ENCODE measurements at places on chromosomes 7 and 10.

DNA sequence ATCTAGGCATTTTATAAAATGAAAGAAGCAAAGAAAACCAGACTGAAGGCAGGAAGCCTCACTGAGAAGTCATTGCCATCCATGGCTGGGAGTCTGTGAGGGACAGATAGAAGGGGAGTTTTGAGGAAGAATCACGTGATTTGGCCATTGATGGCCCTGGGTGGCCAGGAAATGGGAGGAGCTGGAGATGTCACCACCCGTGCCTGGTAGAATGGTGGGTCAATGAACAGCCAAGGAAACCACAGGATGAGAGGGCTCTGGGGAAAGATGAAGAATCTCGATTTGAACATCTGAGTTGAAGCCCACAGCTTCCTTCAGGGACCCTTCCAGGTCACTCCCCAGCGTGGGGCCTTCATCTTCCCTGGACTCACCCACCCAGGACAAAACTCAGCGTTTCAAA, 103.3 kb upstream of the CHST15 start:
- DNase-seq: no peak

GRCh38 chr10:12194752-12195271, 879 bp downstream of the NUDT5 start:
- DNase-seq: no peak

GRCh38 chr10:104323085-104323484, 15.2 kb downstream of the ITPRIP start:
- no peak for DNase-seq

GRCh38 chr10:114379631-114380041, 24.7 kb downstream of the AFAP1L2 start:
- no peak for DNase-seq

DNA sequence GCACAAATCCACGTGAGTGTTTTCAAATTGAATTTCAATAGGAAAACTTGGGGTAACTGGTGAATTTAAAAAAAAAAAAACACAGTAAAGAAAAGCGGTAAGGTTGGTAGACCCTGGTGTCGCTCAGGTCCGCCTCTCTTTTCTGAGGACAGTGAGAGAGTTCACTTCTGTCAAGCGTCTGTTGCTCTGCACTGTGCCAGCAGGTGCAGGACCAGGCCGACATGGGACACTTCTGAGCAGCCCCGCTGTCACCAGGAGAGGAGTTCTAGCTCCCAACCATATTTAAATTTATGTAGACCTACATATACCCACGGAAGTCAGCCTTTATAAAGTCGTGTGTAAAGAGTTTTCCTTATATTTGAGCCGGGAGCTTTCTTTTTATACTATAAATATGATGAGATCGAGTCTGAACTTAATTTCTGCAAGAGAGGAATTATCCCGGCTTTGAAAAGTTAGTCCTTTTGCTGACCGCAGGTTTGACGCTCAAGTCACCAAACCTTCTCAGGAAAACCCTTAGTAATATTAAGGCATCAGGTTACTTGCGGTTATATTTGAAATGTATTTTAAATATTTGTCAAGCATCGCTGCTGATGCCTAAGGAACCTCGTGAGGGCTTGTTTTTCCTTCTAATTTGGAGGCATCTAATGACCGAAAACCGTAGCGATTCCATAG, 531 bp downstream of the IKZF1 start:
- no peak for DNase-seq

GRCh38 chr7:1691601-1692514, 21.8 kb downstream of the ELFN1 start:
- DNase-seq: no peak

DNA sequence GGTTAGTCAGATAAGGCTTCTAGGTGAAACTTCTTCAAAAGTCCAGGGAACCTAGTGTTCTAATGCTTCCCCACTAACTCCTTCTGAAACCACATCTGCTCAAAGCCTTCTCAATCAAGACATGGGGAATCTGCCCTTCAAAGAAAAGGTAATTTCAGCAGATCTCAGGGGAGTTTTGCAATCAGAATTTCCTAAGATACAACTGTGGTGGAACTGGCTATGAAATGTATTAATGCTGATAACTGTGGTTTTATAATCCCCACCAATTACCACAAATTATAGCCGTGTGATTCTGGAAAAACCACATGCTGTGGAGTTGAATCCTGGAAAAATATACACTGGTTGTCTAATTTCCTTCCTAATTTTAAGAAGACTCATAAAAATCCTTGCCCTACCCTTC, 233.8 kb downstream of the SORCS1 start:
- no peak for DNase-seq

DNA sequence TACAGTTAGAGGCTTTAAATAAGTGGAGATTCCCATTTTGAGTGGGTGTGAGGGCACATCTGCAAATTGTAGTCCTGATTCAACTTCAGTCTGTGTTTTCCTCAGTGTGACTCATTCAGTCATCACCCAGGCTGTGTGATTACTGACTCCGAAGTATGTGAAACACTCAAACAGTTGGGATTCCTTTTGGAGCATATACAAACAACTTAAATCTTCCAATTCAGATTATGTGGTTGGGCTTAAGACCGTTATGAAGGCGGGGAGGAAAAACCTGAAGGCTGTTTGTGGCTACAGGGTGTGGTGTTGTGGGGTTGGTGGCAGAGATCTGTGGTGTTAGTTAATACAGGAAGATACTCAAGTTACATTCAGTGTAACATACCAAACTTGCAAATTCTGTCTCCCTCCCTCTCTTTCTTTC, 259.7 kb upstream of the FERD3L start:
- peak; percentile 82 for DNase-seq

GRCh38 chr10:79437111-79437814, 8.2 kb downstream of the ZCCHC24 start:
- DNase-seq: no peak

DNA sequence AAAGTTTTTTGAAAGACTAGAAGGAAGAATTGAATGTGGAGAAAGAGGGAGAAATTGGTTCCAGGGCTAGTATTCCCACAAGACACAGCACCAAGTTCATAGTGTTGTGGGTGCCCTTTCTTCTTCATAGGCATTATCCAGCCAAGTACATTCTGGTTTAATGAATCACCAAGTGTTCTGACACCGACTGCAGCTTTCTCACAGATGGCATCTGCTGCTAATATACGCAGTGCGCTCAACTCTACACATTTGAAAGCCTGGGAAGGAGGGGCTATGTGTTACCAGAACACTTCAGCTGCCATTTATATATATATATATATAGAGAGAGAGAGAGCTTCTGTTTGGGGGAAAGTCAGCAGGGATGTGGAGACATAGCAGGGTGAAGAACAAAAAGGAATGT, 1168.4 kb downstream of the GATA3 start:
- DNase-seq: no peak

- no peak for DNase-seq
Measured at GRCh38 chr7:98300595-98301372, 19.3 kb downstream of the BRI3 start.

DNA sequence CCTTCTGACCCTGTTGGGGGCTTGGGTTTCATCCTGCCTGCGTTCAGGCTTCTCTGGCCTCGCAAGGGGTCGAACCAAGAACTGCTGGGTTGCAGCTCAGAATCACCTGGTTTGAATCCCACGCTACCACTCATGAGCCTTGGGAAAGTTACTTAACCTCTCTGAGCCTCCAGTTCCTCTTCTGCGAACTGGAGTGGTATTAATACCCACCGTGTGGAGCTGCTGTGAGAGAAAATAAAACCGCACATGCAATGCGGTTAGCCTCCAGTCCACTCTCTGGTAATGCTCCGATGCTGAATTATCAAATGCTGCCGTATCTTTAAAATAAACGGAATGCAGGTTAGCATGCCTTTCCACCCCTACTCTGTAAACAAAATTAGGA, 171.9 kb downstream of the ARHGAP12 start:
- DNase-seq: no peak

DNA sequence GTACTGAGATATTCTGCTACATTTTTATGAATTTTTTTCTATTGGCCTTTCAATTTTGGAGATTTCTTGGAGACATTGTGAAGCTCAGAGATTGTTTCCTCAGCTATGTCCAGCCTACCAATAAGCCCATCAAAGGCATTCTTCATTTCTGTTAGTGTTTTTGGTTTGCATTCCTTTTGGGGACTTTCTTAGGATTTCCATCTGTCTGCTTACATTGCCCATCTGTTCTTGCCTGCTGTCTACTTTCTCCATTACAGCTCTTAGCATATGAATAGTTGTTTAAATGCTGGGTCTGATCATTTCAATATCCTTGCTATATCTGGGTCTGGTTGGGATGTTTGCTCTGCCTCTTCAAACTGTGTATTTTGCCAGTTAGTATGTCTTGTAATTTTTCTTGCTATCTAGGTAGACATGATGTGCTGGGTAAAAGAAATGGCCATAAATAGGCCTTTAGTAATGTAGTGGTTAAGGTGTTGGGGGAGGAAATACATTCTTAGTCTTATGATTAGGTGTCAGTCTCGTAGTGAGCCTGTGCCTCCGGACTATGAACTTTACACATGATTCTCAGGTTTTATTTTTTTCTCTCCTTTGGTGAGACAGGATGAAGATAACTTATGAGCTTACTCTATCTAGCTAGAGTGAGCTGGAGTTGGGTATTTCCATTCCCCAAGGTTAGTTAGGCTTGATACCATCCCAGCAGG, 32.6 kb upstream of the NME8 start:
- DNase-seq: no peak

GRCh38 chr10:14761372-14761771, 13.3 kb downstream of the FAM107B start:
- no peak for DNase-seq

- DNase-seq: no peak
Measured at GRCh38 chr7:143456992-143457793, 13.9 kb downstream of the TAS2R60 start.

- DNase-seq: no peak
Measured at GRCh38 chr7:651032-651728, 75.3 kb upstream of the DNAAF5 start.

DNA sequence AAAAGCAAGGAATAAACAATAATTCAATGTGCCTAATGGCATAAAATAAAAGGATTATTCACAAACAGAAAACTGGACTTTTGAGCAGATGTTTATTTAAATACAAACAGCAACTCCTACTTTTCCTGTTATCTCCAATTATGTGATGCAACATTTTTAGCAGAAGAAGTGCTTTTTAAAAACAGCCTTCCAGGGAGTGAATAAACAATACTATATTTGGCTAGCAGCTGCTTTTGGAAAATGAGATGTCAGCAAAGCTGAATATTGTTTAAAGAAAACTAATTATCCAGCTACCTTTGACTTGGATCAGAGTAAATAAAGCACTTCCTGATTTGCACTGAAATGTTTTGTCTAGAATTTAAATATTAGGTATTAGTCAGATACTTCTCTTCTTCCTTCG, 23.2 kb downstream of the CDK1 start:
- DNase-seq: no peak

DNA sequence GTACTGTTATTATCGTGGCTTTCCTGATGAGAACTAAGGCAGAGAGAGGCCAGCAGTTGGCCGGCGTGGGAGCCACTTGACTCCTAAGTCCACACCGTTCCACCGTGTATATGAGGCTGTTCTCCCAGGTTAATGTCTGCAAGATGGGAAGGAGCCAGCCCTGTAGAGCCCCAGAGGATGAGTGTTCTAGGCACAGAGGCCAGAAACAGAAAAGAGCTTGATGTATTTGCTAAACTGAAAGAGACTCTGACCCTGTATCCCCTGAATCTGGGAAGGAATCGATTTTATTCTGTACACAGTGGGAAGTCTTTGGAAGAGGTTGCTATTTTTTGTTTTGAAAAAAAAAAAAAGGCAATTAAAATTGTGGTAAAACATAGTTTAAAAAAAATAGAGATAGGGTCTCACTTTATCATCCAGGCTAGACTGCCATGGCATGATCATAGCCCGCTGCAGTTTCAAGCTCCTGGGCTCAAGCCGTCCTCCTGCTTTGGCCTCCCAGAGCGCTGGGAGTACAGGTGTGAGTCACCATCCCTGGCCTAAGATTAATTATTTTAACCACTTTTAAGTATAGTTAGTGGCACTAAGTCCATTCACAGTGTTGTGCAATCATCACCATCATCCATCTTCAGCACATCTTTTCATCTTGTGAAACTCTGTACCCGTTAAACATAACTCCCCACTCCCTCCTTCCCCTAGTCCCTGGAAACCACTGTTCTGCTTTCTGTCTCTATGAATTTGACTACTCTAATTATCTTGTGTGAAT, 348.8 kb downstream of the SDK1 start:
- no peak for DNase-seq

GRCh38 chr10:56583316-56583715, 222.3 kb upstream of the ZWINT start:
- DNase-seq: no peak

GRCh38 chr7:124412531-124412930, 353.1 kb downstream of the GPR37 start:
- DNase-seq: no peak

DNA sequence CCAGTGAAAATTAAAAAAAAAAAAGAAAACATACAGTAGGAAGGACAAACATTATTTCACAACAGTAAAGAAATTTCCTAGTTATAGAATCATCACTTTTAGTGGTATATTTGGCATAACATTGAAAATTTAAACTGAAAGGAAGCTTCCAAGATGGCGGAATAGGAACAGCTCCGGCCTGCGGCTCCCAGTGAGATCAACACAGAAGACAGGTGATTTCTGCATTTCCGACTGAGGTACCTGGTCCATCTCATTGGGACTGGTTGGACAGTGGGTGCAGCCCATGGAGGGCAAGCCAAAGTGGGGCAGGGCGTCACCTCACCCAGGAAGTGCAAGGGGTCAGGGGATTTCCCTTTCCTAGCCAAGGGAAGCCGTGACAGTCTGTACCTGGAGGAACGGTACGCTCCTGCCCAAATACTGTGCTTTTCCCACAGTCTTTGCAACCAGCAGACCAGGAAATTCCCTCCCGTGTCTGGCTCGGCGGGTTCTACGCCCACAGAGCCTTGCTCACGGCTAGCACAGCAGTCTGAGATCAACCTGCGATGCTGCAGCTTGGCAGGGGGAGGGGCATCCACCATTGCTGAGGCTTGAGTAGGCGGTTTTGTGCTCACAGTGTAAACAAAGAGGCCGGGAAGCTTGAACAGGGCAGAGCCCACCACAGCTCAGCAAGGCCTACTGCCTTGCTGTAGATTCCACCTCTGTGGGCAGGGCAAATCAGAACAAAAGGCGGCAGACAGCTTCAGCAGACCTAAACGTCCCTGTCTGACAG, 19.4 kb downstream of the PON3 start:
- DNase-seq: no peak

GRCh38 chr7:152136686-152137085, 111.2 kb downstream of the GALNT11 start:
- peak; percentile 39 for DNase-seq

GRCh38 chr7:53983480-53983879, 558.7 kb upstream of the VSTM2A start:
- DNase-seq: no peak
